ENCODE measurements at places on chromosomes 4 and X.

GRCh38 chr4:114674080-114674479 lies 75.5 kb downstream of the UGT8 start:
- DNase-seq: no peak

- DNase-seq: no peak
Observed at GRCh38 chr4:145828802-145829485, 109.7 kb downstream of the ZNF827 start.

DNA sequence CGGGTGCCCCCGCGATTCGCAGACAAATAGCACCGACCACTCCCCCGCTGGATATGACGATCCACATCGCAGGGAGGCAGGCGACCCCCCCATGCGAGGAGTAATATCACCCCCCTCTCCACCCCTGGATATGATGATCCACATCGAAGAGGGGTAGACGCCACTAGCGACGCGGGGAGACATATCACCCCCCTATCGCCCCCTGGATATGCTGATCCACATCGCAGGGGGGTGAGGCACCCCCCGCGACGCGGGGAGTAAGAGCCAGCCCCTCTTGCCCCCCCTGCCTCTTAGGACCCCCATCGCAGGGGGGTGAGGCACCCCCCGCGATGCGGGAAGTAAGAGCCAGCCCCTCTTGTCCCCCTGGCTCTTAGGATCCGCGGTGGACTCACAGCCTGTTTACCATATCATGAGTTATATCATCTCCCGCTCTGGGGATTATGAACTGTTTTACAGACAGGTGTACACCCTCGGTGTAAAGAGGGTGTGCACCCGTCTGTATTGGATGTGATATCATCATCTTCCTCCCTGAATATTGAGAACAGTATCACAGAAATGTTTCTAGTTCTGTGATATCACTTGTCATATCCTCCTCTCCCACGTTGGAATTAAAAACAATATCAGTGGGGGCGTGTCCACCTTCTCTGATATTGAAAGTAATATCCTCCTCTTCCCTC lies 22.7 kb upstream of the DRD5 start:
- no peak for DNase-seq

DNA sequence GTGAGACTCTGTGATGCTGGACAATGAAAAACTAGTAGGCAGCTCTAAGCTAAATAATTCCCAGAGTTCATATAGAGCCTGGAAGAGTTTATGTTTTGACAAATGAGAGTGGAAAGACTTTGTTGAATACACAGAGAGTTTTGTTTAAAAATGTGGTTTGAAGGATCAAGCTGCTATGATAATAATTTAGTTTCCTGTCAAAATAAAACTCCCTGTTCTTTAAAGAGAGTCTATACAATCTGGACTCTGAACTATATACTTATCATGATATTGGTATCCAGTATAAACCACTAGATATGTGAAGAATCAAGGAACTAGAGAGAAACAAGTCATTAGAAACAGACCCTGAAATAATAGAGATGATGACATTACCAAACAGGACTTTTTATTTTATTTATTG lies 158.6 kb downstream of the C4orf33 start:
- no peak for DNase-seq

GRCh38 chrX:72009731-72010130 lies 99.1 kb downstream of the NHSL2 start:
- DNase-seq: no peak

DNA sequence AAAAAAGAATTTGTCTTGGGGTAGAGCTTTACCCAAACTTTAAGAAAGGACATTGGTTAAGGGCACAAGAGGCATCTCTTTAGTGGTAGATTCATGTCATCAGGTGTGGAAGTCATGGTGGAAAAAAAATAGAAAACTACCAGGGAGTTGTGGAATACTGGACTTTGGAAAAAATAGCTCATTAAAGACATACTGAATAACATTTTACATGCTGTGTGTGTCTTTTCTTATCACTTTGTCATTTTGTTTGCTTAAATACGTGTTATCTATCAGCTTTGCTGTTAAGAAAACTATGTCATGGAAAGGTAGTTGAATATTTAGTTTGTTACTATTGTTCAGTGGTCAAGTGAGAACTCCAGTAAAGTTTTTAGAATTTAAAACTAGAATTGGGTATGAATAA lies 147.0 kb downstream of the CCSER1 start:
- DNase-seq: no peak

- no peak for DNase-seq
Observed at GRCh38 chrX:151722241-151722846, 6.5 kb downstream of the FATE1 start.

- no peak for DNase-seq
Observed at GRCh38 chrX:46204721-46205422, 340.3 kb downstream of the ZNF674 start.

DNA sequence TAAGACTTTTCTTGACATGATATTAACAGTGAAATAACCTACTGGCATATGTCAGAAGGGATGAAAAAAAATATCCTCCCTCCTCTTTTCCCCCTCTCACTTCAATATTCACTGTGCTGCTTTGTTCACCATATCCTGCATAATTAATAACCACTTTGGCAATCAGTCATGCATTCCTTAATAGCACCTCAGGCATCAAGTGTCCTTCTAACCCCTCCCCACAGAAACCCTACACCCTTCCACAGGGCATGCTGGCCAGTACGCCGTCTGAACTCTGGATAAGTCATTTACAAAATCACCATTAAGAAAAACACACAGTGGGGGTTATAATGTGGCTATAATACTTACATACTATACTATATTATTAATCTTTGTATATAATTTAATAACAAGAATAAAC lies 165.9 kb downstream of the PDGFC start:
- DNase-seq: no peak

- no peak for DNase-seq
Observed at GRCh38 chr4:122898370-122899150, 23.8 kb downstream of the NUDT6 start.

DNA sequence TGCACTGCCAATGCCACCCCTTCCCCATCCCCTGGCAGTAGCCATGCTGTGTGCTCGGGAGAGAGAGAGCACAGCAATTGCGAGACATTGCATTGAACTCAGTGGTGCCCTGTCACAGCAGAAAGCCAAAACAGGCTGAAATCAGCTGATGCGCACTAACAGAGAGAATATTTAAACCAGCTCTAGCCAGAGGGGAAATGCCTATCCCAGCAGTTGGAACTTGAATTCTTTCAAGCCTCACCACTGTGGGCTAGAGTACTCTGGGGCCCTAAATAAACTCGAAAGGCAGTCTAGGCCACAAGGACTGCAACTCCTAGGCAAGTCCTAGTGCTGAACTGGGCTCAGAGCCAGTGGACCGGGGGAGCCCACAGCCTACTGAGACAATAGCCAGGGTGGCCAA lies 17.7 kb upstream of the RP2 start:
- DNase-seq: no peak

- no peak for DNase-seq
Observed at GRCh38 chr4:186900984-186901383, 177.3 kb upstream of the FAT1 start.

GRCh38 chrX:51697397-51697796 lies 12.9 kb upstream of the CENPVL1 start:
- no peak for DNase-seq

GRCh38 chr4:153082322-153083301 lies 121.6 kb upstream of the TRIM2 start:
- DNase-seq: no peak

DNA sequence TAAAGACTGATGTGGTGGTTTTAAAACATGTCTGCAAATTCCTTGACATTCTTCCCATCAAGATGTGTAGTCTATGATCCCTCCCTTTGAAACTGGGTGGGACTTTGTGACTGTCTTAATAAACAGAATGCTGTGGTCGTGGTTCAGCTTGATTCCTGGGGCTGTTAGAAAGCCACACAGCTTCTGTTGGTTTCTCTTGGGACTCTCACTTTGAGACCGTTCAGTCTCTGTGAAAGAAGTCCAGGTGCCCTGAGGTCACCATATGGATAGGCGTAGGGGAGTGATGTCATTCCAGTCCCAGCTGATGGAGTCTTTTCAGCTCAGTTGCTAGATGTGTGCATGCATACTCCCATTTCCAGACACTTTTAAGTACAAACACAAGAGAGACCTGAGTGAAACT lies 216.6 kb downstream of the KDR start:
- DNase-seq: no peak

- no peak for DNase-seq
Observed at GRCh38 chr4:56804551-56804950, 16.9 kb downstream of the SPINK2 start.

DNA sequence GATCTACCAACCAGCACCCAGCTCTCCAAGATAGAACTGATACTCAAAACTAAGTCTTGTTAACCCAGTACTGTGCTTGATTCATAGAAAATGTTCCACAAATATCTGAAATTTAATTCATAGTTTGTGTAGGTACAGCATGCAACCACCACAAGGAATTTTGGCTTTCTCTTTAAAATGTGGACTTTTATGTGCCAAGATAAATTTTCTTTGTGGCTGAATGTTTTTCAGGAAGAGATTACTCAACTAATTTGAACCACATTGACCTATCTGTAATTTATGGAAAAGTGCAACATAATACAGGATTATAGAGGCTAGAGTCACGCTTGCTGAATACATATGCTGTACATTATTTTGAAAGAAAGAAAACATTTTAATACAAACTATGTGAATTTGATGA lies 730.8 kb downstream of the IL1RAPL1 start:
- DNase-seq: no peak

GRCh38 chrX:8037593-8038348 lies 110.6 kb upstream of the PNPLA4 start:
- DNase-seq: no peak

DNA sequence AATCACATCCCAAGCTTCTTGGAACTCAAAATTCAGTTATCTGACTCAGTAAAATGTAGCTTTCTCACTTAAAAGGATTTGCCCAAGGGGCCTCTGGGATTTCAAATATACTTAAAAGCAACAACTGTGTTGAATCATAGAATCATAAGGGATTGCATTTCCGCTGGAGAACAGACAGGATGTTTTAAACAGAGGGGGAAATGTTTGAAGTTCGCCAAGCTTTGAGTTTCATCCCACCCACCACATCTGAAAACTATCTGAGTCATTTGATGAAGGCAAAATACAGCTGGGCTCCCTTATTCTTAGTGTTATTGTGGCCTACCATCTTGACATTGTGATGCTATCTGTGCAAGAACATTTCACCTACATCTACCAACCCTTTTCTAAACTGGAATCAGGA lies 73.5 kb downstream of the PPP1R2C start:
- DNase-seq: no peak

DNA sequence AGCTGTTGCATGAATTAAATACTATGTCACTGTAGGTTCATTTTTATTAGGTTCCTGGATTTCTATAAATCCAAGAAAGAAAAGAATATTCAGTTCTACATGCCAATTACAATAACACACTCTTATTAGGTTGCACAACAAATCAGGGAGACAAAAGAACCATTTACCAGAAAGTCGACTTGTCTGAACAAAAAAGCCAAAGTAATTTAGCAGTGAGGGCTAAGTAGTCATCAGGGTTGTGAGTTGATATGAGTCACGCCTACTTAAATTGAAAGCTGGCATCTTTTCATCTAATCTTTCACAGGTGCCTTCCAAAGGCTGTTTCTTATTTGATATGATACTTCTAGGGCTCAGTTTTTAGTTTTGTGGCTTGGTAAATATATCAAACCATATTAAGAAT lies 25.4 kb upstream of the GNRHR start:
- no peak for DNase-seq

DNA sequence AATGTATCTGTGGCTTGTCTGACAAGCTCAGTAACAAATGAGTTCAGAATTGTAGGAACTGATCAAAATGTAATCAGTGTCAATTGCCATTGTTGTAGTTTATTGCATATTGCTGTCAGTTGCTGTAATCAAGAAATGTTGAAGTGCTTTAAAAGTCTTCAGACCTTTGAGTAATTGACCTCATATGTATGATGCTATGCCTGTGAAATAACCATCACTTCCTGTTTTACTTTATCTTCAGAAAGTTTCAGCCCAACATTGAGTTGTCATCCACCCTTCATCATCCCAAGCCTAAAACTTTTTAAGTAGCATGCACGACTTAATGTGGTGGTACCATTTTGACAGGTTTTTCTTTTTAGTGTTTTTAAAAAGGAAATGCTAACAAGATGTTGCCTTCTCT lies 212.4 kb downstream of the ARHGAP10 start:
- no peak for DNase-seq

- DNase-seq: no peak
Observed at GRCh38 chr4:182855312-182855711, 61.9 kb downstream of the DCTD start.

DNA sequence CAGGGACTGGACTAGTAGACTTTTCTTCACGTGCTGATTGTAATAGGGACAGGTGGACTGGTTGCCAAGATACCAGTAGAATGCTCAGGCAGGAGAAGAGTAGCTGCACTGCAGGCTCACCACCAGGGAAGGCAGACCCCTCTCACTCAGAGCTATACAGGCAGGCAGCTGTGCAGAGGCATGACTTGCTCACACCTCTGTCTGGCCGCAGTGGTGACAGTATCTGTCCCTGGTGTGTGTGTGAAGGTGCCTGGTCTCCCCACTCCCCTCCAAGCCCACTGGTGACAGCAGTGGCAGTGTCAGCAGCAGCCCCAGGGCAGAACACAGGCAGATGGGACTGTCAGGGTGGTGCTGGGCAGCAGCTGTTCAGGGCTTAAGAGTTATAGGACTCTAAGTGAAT lies 140.7 kb downstream of the RPS6KA6 start:
- DNase-seq: no peak

DNA sequence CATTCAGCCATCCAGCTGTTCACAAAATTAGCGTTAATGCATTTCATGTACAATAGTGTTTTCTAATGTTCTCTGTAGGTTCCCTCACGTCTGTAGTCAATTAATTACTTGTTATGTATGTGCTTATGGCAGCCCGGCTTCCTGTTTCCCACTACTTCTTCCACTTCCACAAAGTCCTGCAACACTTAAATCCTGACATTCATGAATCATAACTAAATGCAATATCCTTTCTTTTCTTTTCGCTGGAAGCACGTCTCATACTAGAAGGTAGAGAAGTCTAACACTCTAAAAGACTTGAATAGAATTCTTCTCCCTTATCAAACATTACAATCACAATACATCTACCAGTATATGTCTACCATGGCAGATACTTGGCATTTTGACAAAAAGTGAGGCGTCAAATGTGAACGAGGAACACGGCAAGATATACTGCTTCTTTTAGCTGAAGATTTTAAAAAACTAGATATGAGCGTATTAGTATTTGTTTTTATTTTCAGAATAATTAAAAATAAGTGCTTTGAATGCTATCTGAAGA lies 239.0 kb upstream of the DIAPH2 start:
- no peak for DNase-seq

GRCh38 chr4:75302648-75303047 lies 211.6 kb downstream of the RCHY1 start:
- DNase-seq: no peak
